ENCODE measurements at places on chromosomes 1 and 21.
A peak's percentile ranks its signal among the peaks of the same experiment; 100 is the strongest.

DNA sequence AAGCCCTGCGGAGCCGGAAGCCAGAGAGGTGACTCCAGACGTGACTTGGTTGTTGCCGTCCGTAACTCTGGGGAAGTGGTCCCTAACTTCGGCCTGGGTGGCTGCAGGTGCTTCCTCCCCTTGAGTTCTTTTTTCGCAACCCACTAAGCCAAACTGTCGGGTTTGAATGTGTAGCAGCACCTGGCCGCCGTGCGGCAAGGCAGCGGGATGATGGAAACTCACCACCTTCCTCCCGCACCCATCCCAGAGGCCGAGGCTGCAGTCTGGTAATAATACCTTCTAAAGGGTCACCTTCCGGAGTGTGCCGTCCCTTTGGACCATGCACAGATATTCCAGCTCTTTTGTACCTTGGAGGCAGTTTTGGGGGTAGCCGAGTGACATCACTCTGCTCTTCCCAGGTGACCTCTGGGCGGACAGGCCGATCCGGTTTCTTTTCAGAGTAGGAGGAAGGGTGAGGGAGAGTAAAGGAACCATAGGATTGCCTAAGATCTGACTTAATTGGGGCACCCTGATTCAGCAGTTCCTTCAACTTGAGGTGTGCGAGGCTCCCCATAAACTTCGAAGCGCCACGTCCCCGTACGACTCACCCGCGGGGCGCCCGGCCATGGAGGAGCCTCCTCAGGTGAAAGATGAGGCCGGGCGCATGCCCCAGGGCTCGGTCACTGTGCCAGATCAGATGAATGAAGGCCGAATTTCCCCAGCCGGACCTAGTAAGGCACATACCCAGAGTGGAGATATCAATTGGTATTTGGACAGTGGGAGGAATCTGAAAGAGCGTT is 1.0 kb downstream of the KCNK1 start:
- DNase-seq = peak; percentile 18

- no peak for DNase-seq
Measured at GRCh38 chr1:114124644-114125043, 29.0 kb downstream of the SYT6 start.

DNA sequence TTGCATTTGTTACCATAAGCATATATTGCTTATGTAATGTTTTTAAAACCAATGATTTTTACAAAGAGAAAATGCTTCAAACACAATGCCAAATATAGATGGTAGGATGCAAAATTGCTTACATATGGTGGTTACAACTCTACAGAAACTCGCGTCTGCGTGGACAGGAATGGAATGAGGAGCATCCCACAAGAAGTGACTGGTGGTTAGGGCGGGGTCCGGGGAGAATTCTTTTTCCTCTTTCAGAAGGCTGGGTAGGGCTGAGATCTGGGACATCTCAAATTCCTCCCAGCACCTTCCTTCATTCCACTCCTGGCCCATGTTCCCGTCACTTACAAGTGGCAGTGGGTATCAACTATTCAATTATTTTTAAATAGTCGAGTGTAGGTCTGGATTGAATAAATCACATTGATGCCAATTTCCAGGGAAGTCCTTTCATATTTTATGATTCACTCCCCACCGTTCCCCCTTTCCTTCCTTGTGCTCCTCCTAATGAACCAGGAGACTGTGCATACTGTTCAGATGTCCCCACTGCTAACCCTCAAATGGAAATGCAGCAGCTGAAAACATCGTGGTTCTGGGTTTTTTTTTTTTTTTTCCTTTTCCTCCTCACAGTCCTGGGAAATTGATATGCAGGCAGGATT is 174.5 kb upstream of the POU3F1 start:
- DNase-seq = peak; percentile 79

DNA sequence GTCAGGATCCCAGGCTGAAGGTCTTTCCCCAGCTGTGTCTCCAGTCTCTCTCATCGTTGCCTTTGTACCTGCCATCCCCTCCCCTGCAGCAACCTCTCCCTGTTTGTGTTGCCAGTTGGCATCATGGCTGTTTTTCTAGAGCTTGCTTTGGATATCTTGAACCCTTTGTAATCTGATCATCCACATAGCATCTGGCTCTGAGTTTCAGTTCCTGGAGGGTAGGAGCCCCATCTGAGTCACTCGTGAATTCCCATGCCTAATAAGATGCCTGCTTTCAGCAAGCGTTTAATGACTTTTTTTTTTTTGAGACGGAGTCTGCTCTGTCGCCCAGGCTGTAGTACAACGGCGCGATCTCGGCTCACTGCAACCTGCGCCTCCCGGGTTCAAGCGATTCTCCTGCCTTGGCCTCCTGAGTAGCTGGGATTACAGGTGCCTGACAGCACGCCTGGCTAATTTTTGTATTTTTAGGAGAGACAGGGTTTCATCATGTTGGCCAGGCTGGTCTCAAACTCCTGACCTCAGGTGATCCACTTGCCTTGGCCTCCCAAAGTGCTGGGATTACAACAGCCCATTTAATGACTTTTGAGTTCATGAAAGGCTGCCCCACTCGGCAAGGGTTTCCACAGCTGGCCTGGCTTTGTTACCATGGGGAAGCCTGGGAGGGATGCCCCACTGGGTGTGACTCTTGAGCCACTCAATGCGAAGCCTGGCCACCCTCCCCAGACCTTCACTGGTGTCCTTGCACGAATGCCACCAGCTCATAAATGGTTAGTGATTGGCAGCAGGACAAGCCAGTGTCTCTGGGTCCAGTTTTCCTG is 11.9 kb downstream of the ALPL start:
- DNase-seq = peak; percentile 55

GRCh38 chr1:59276439-59276851 is 20.4 kb upstream of the FGGY start:
- DNase-seq = no peak

GRCh38 chr1:23719162-23719820 is 24.0 kb upstream of the ELOA start:
- no peak for DNase-seq

GRCh38 chr1:208349694-208350330 is 105.6 kb upstream of the PLXNA2 start:
- DNase-seq = no peak

GRCh38 chr1:158809256-158809655 is 21.9 kb upstream of the MNDA start:
- DNase-seq = no peak

- no peak for DNase-seq
Measured at GRCh38 chr21:40152476-40152875, 285.2 kb downstream of the PCP4 start.

DNA sequence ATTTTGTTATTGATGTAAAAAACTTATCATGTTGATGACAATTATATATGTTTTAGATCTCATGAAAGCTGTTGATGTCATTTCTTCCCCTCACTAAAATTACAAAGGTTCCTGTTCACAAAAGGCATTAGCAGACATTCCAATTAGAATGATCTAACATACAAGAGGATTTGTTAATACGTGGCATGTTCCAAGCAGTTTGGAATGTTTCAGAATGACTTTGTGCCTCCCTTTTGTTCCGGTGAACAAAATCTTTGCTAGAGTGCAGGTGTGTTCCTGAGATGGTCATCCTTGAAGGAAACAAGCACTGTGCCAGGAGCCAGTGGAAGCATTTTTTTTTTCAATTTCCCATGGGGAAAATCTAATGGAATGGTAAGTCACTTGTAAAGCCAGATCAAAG is 108.0 kb upstream of the KCTD3 start:
- DNase-seq = peak; percentile 8

DNA sequence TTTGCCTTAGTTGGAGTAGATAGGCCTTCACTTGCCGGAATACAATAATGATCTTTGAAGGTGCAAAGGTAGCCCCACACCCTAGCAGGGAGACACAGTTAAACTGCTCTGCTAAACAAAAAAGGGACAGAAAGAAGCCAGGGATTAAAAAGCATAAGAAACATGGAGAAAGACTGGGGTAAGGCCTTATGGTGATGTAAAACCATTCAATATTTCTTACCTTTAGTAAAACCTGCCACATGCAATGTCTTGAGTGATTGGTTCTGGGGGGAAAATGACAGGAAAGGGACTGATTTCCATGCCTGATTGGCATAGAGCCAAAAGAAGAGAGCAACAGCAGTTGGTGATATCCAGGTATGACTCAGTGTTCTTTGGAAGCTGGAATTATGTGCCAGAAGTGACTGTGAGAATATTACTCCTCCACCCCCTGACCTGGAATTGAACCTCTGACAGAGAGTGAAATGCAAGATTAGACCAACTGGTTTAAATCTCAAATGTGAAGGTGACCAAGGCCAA is 8.1 kb downstream of the DNASE2B start:
- peak; percentile 61 for DNase-seq

DNA sequence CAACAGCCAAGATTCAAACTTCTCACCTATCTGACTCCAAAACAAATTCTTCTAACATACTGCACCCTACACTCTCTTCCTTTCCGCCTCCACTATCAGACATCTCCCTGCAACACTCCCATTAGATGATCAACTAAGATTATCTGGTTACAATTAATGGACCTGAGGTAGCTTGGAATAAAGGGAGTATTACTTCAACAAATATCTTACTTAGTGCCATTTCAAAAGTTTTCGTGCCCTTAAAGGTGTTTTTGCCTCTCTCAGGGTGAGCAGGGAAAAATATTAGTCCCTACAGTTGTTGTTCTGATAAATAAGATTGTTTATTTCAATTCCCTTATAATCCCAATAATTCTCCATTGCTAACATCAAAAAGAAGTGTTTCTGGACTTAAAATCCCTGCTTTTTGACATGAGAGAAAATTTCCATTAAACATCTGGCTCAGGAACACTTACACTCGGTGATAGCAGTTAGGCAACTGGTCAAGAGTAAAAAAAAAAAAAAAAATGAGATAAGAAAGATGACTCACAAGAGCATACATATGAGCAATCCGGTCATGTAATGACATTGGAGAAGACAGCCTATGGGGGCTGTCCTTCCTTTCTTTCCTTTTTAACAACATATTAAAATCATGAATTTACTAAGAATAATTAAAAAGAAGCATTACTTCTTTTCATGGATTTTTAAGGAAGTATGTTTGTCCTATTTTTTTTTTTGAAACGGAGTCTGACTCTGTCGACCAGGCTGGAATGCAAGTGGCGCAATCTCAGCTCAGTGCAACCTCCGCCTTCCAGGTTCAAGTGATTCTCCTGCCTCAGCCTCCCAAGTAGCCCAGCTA is 7.6 kb downstream of the RSBN1 start:
- peak; percentile 82 for DNase-seq

DNA sequence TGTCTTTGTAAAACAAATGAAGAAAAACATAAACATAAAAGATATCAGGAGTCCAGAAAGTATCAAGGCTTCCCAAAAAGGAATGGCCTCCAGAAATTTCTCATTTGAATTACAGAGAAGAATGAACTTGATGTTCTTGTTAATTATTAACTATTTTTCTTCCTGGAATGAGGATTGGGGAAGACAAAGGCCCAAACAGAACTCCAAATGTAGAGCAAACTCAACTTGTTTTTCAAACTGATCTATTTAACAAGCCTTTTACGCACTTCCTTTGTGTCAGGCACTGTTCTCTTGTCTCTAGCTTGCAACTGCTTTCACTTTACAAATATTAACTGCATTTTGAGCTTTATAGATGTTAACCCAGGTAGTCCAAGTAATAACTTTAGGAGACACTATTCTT is 45.5 kb downstream of the LAMC2 start:
- DNase-seq = no peak

GRCh38 chr1:14190508-14190907 is 408.0 kb upstream of the KAZN start:
- DNase-seq = peak; percentile 37

DNA sequence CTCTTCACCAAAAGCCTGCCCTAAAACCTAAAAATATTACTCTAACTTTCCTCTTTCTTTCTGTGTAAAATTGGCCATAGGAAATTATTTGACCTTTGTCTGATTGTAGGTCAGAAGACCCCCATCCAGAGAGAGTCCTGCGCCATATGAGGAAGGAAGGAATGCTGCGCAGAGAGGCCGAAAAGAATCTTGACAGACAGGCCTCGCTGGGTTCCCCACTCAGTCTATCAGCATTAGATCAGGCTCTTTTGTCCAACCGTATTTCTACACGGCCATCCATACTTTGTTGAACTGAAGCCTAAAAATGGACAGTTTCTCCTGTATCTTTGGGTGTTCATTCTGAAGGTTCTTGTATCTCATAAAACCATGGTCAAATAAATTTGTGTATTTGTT is 4.3 kb upstream of the SLC30A2 start:
- no peak for DNase-seq

- no peak for DNase-seq
Measured at GRCh38 chr1:246146804-246147523, 360.1 kb downstream of the SMYD3 start.

GRCh38 chr21:38498057-38498833 is at the start of gene ERG:
Gene ERG, minus strand, starts transcription at chr21:38498477. Its CDS starts 97 bp downstream, at chr21:38498380.
- no peak for DNase-seq

- DNase-seq = peak; percentile 53
Measured at GRCh38 chr1:29256979-29257804, 20.9 kb downstream of the PTPRU start.

DNA sequence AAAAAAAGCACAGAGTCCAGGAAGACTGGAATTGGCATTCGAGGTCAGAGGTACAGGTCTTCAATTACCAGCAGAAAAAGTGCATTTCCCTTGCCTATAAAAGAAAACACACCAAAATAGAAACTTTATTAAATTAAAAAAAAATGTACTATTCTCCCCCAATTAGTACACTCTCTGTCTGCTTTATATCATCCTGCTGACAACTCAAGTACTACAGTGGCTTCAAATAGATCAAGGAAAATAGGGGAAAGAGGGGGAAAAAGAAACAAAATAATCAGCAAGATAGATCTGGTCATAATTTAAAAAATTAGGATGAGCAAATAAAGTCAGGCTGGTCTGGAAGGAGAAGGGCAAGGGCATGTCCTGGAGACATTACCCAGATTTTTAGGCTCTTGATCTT is 315.1 kb downstream of the PAPPA2 start:
- no peak for DNase-seq

DNA sequence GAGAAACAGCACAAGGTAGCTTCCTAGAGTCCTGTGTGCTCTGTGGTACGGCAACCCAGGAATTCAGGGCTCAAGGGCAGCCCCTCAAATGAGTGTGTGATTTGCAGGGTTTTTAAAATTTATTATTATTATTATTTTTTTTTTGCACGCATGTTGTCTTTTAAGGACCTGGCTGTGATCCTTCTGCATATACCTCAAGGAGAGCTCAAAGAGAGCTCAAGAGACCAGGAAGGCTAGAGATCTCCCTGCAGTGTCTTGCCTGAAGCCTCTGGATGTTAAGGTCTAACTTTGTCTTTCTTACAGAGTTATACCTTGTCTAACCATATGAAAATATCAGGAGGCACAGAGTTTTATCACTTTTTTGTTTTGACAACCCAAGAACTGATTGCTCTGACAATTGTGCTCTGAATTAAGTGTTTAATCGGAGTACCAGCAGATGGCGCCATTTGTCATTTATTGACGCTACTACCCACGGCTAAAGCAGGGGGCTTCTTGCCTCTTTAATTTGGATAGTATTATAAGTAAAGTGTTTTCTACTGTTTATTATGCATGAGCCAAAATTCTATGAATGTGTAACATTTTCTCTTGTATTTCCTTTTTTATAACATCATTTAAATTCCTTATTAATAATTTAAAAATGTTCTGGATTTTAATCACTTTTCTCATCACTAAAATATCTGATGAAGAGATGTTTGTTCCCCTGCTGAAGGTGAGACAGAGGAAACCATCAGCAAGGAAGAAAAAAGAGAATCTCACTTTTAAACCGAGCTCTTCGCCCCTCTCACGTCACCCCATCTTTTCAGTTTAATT is 35.8 kb upstream of the LMO4 start:
- peak; percentile 74 for DNase-seq

All from GM23248 (cell line).